ENCODE measurements at places on chromosomes 1 and 21.

DNA sequence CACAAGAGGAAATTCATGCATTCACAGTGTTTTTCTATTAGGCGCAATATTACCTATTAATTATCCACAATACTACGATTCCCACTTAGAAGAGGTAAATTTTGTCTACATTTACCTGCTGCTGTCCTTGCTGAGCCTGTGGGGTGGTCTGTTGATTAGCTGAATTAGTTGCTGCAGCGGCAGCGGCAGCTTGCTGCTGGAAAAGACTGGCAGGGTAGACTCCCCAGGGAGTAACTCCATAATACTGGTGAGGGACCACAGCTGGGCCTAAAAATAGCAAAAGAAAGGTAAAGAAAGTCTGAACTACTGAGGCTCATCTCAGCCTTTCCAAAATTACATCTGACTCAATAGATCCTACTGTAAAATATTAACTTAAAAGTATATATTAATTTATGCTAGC is 66.0 kb upstream of the SDC3 start:
- no peak for DNase-seq

GRCh38 chr1:169765580-169766331 is 29.0 kb downstream of the METTL18 start:
- DNase-seq, result no peak

DNA sequence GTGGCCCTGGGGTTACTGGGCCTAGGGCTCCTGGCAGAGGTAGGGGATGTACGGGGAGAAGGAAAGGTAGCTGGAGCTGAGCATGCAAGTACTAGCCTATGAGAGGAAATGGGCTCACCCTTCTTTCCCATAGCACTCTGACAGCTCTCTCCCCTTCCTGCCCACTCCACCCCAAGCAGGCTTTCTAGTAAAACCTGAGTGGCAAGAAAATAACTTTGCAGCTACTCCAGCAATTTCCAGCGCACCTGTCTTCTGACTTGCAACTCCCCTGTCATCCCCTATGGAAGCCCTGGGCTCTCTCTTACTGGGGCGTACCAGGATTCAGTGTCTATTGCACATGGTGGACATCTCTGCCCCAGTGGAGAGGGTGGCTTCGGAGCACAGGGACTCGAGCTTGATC is 6.7 kb upstream of the IVL start:
- no peak for DNase-seq

- DNase-seq, result peak; percentile 14
Measured at GRCh38 chr1:46487818-46488218, 1.8 kb upstream of the DMBX1 start.

GRCh38 chr21:28516021-28516420 is 476.7 kb downstream of the LTN1 start:
- DNase-seq, result no peak

DNA sequence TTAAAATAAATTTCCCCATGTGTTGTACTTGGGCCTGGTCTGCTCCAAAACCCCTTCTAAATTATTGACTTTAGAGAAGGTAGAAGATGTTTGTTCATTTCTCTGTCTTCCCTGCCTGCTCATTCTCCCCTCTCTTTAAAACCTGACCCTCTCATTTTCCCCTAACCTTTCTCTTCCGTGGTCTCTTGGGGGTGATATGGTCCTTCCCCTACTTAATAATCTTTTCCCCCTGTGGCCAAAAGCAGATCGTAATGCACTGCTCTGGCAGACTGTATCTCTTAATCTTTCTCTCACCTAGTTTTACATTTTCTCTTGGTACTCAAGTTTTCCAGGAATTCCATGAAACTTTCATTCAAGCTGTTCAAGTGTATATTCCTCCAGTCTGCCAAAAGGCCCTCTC is 301.7 kb downstream of the TTLL7 start:
- no peak for DNase-seq

- no peak for DNase-seq
Measured at GRCh38 chr21:39484711-39485276, 33.0 kb downstream of the SH3BGR start.

GRCh38 chr1:10583641-10584040 is 108.9 kb downstream of the PEX14 start:
- DNase-seq, result peak; percentile 8

GRCh38 chr1:237181743-237182317 is 139.8 kb downstream of the RYR2 start:
- DNase-seq, result no peak

GRCh38 chr21:46500224-46500861 is 41.7 kb downstream of the DIP2A start:
- no peak for DNase-seq

- DNase-seq, result no peak
Measured at GRCh38 chr1:48356901-48357300, 115.1 kb downstream of the SPATA6 start.

- no peak for DNase-seq
Measured at GRCh38 chr1:240947438-240948224, 335.7 kb upstream of the GREM2 start.

DNA sequence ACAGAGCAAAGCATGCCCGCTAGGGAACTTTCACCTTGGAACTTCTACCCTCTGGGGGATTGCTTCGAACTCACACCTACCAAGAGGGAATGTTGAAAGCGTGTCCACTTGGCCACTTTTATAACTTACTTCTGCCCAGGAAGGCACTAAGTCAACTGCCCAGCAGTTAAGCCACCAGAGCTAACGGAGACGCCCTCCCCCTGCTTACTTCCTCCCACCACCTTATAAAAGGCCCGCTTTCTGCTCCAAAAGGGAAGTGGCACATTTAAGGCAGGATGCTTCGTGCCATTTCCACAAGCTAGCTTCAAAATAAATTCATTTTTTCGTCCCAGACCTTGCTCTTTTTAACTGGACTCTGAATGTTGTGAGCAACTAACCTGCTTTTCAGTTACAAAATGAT is 3.2 kb upstream of the AK2 start:
- DNase-seq, result peak; percentile 74

DNA sequence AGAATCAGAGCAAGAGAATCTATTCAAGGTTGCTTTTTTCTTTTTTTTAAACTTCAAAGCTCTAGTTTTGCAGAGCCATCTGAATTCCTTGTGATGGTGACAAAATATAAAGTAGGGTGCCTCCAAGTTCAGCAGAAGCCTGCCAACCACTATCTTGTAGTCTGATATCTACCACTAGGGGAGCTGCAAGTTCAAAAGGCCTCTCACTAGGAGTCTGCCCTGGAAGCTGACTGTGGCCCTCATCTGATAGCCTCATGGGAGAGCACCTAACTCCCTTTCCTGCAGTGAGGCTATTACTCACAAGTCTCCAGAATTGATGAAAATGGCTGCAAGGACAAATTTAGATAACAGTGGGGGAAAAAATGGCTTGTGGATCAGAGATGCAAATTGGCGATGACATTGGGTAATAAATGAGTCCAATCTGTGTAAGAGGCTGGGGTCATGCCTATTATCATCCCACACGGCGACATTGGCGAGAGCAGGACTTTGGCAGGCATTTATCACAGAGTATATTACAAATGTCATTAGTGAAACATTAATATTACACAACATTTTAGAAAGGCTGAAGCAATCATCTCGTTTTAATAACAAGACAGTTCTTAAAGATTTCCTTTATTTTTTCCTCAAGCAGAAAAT is 10.7 kb upstream of the ZP4 start:
- DNase-seq, result peak; percentile 3

DNA sequence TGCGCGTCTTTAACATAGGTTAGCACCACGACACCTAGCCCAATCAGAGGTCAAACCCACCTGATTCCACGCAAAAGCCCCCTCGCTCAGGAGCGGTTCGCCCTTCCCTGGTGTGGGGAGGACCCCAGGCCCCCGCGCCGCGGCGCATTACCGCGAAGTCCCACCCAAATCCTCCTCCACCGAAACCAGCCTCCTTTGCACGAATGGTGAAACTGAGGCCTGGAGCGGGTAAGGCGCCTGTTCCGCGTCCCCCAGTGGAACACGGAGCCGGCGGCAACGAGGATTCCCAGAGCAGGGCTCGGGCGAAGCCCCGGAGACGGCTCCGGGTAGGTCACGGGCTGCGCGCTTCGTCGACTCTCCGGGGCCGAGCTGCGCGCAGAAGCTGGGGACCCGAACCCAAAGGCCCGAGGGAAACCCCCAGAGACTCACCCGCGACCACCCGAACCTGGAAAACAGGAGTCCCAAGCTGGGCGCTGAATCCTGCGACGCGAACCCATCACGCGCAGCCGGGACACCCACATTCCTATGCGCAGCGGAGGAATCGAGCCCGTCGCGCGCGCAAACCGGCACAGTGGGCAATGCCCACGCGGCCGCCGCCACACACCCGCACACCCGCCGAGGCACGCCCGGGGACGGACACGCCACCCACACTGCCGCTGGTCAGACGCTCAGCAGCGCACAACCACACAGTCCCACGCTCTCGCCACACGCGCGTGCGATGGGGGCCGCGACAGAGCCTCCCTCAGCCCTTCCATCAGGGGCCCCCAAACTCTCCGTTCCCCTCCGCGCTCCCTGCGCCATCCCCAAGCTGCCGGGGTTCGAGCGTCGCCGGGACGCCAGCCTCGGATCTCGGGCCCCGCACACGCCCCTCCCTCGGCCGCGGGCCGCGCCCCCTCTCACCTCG is 507 bp downstream of the GLIS1 start:
- peak; percentile 1 for DNase-seq

- no peak for DNase-seq
Measured at GRCh38 chr1:75396745-75397144, 214.2 kb downstream of the SLC44A5 start.

DNA sequence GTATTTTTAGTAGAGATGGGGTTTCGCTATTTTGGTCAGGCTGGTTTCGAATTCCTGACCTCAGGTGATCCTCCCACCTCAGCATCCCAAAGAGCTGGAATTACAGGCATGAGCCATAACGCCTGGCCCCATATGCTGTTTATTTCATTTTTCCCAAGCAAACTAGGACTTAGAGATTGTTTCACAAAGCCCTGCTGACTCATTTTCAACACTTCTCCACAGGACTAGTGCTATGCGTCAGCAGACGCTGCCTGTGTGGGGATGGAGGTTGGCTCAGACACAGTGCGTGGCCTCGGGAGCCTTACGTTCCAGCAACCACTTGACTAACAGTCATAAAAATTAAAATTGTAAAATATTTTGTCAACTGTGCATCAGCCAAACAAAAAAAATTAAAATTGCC is 22.7 kb downstream of the PKNOX1 start:
- peak; percentile 57 for DNase-seq

DNA sequence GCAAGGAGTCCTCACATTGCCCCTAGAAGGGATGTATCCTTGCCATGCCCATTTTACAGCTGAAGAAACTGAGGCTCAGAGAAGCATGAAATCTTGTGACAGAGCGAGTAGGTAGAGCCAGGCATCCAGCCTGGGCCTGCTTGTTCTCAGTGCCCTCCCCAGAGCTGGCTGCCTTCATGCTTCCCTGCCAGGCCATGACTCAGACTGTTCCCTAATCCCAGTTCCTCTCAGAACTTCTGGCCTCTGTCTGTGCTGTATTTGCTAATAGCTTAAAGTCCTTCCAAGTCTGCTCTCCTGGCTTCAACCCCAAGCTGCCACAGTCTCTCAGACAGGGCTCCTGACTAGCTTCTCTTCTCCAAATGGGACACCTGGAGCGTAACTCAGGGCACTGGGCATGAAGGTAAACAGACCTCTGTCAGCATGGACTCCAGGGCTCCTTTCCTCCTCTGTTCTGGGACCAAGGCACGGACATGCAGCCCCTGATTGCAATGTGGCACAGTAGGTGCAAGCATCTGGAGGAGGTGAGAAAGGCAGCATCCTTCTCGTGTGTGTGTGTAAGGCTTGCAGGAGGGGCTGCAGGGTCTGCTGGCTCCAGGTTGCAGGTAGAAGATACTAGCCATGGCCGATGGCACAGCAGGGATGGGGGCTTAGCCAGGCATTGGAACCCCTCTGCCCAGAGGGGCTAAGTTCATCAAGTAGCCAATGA is 122.7 kb downstream of the HMGB4 start:
- peak; percentile 8 for DNase-seq

DNA sequence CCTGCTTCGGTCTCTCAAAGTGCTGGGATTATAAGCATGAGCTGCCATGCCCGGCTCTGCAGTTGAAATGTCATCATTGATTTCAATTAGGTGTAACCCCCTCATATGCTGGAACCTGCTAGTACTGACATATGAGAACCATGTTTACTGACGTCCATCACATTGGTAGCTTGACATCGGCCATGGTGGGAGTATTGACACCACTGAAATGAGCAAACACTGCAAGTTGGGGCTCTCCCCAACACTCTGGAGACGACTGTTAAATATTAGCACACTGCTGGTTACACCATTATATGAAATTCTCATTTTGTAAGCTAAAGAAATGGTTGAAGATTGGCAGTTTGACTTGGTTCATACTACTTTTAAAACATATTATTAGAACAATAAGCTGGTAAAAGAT is 63.7 kb downstream of the CNST start:
- no peak for DNase-seq

DNA sequence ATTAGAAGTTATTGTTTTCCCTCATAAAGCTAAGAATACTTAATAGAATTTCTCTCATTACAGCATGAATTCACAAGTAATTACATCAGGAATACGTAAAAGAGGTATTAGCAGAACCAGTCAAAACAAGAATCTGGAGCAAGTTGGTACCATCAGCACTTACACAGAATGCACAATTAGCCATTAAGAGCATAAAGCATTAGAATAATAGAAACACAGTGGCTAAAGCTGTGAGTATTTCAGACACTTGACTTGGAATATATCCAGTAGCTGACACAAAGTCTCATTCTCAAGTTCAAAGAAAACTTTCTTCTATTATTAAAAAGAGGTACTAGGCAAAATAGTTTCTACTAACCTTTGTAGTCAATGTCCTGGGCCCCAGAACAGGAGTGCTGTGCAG is 49.6 kb downstream of the KRTAP19-8 start:
- DNase-seq, result no peak

- no peak for DNase-seq
Measured at GRCh38 chr21:41573902-41574690, 66.1 kb upstream of the TMPRSS2 start.

DNA sequence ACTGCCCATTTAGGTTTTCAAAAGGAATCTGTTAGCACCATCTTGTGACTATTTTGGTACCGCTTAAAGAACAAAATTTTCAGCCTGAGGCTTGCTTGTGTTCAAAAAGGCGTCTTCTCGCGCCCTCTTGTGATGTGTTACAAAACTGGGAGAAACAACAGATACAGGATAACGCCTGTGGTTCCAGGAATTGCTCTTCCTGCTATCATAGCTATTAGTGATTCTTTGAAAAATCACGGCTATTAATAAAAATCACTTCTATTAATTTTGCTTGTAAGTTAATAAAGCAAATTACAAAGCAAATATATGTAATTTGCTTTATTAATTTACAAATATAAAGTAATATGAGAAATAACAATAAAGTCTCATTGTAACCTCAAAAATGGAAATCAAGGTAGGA is 82.2 kb upstream of the ABCD3 start:
- peak; percentile 80 for DNase-seq

DNA sequence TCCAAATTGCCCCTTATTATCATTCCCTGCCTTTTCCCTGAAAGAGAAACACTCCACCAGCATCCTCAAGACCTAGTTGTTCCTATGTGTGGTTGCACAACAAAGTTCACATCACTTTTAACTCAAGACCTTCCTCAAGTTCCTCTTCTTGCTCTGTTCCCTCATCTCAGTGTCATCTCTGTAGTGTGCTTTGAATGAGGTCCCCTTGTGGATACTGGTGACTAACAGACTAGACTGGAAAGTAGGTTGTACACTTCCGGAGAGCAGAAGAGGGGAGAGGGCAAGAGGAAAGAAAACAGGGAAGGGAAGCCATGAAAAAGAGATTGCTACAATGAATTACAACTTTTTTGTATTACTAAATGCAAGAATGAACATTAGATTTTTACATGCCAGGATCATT is 853.8 kb downstream of the USP25 start:
- peak; percentile 32 for DNase-seq

- DNase-seq, result no peak
Measured at GRCh38 chr1:40301066-40301465, 16.0 kb downstream of the COL9A2 start.
